Dermis microvascular lymphatic vessel endothelial cell (primary cell): ENCODE measurements at places on chromosomes 5 and 9.

DNA sequence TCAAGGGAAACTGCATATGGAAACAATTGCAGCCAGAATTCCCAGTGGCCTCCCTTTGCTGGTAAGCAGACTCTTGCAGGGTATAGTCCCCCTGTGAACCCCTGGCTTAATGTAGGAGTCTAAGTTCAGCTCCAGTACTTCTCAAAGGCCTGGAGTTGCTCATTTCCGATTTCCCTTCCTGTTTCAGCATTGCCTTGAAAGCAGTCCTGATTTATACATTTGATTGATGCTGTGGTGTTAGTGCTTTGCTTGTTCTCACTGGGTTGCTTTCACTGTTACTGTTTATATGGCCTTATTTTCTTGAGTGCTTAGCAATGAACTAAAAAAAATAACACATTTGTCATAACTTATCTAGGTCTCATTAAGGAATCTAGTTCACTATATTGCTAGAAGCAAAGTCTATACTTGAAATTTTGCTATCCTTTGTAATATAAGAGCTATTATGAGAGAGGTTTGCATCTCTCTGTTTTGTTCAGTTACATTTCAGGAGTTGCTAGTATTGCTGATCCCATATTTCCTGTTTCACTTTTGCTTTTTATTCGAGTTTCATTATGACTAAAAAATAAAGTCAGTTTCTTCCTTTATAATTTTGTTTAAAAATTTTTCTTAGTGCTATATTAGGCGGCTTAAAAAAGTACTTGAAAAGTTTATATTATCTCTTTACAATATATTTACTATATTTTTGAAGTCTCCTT lies 122.4 kb upstream of the NMUR2 start:
- no peak for DNase-seq

- no peak for DNase-seq
Measured at GRCh38 chr5:163790497-163790896, 285.1 kb downstream of the MAT2B start.

DNA sequence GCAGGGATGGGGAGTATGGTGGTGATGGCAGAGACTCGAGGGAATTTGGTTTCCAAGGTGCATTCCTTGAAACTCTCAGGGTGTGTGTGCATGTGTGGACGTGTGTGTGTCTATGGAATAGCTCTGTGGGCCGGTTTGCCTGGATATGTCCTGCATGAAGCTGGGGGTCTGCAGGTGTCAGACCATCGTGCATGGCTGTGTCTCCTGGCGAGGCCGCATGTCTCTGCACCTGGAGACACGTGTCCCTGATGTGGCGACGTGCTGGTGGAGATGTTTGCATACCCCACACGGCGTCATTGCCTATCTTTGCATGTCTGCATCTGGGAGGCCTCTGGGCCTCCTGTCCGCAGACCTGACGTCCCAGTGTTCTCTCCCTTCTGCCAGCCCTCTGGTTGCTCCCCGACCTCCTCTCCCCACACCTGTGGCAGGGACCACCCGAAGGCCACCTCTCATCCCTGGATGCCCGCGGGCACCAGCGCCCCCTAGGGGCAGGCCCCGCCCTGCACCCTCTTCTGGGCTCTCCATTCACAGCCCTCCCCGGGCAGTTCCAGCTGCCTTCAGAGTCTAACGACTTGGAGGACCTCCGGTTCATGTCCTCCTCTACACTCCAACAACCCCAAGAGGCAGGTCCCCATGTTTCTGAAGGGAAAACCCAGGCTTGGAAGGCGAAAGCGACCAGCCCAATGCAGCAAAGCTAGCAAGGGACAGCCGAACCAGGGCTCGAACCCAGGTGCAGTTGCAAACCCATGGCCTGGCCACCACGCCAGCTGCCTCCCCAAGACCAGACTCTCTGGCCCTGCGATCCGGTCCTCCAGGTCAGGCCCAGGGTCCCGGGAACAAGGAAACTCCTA lies 88.6 kb downstream of the LMX1B start:
- no peak for DNase-seq

DNA sequence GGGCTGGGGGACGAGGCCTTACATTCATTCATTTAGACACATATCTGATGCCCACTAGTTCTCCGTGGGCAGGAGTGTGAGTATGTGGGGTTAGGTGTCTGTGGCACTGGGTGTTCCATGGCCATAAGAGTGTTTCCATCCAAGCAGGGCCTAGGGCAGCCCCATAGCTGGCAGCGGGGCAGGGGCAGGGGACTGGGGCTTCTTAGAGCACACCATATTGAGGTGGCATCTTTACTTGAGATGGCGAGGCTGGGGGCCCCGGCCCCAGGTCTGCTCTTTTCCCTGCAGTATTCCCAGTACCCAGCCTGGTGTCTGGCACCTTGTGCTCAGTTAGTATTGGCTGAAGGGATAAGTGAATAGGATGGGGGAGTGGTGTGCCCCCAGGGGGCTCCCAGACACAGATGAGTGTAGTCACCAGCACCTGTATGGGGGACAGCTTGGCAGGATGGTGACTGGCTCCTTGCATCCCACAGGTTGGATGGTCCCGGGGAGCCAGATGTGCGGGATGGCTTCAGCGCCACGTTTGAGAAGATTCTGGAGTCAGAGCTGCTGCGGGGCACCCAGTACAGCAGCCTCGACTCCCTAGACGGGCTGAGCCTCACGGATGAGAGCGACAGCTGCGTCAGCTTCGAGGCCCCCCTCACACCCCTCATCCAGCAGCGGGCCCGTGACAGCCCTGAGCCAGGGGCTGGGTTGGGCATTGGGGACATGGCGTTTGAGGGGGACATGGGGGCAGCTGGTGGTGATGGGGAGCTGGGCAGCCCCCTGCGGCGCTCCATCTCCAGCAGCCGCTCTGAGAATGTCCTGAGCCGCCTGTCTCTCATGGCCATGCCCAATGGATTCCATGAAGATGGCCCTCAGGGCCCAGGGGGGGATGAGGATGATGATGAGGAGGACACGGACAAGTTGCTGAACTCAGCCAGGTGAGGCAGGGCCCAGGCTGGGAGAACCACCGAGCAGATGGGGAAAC lies 17.5 kb downstream of the PSD2 start:
- DNase-seq, result no peak

DNA sequence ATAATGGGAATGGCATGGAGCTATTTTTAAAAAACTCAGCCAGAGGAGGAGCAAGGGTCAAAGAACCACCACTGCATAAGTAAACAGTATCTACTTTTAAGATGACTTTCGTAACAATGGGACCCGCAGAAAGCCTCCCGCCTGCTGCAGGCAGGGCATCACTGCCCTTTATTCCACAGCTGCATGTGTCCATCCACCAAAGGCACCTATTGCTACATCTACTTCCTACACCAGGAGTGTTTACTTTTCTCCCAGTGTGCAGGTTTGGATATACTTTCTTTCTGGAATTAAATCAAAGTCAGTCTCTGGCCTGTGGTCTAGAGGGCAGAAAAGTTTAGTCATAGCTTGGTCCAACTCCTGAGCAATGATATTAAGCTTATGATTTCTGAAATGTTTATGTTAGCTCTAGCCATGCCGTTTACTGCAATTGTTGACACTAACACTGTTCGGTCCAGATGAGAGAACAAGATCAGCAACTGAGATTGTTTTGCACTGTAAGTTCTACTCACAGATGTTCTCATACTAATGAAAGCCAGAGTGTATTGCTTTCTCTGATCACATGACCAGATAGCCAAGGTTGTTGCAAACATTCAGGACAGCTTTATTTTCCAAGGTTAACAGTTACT lies 391.5 kb downstream of the FGF10 start:
- DNase-seq, result no peak

- no peak for DNase-seq
Measured at GRCh38 chr9:108913391-108913790, 20.5 kb downstream of the ELP1 start.

- DNase-seq, result no peak
Measured at GRCh38 chr9:15785584-15785983, 232.7 kb downstream of the CCDC171 start.

- no peak for DNase-seq
Measured at GRCh38 chr9:78985084-78985738, 586.6 kb upstream of the TLE4 start.

DNA sequence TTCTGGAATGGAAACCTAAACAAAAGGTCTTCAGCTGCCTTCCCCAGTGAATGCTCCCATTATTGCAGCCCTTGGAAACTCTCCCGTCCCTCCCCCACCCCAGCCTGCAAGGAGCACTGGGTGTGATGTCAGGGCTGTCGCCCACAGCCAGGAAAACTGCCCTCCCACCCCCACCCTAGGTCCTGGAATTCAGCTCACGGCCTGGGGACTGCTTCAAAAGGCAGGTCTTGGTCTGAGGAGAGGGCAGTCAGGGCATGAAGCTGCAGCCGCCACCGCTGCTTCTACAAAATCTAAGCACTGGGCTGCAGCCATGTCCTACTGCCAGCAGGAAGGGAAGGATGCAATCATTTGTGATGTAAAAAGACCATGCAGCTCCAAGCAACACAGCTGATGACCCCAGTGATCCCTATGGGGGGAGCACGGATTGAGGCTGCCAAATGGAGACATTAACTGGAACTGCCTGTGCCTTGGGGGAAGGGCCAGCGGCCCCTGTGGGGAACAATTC lies 11.4 kb downstream of the GRHPR start:
- DNase-seq, result no peak

DNA sequence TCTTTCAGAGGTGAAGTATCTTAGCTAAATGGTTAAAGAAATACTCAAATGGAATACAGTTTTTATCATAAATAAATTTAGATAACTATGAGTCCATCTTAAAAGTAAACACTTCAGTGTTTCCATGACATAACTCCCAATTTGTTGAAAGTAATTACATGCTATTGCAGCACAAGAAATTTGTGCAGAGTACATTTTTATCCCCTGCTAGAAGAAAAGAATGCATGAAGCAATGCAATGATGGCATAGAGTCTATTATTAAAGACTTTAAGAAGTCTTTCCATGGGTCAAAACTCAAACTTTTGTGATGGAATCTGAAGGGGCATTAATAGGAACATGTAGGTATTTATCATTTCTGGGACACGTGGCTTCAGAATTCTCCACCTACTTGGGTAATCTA lies 106.6 kb upstream of the DPYSL3 start:
- no peak for DNase-seq

GRCh38 chr5:74401946-74402320 lies 238.6 kb downstream of the ENC1 start:
- DNase-seq, result no peak

- no peak for DNase-seq
Measured at GRCh38 chr5:57299986-57300385, 126.1 kb downstream of the GPBP1 start.

GRCh38 chr9:1173993-1174392 lies 123.8 kb downstream of the DMRT2 start:
- DNase-seq, result no peak

- no peak for DNase-seq
Measured at GRCh38 chr5:132136906-132137305, 63.3 kb downstream of the CSF2 start.

DNA sequence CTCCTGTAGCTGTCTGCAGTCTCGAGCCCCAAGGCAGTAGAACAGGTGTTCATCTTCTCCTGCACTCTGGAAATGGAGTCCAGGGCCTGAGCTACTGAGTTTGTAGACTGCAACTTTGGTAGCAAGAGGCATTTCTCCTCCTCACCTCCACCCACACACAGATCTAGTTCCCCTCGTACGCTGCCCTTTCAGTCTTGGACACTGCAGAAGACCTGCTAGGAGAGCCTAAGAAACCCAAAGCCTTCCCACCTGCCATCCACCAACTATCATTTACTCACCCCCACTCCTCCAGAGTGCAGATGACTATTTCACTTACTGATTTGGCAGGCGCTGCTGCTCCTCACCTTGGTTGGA lies 59.0 kb downstream of the KCNIP1 start:
- DNase-seq, result no peak

- DNase-seq, result no peak
Measured at GRCh38 chr5:9441610-9442009, 104.3 kb downstream of the SEMA5A start.

GRCh38 chr9:86754581-86755560 lies 192.4 kb downstream of the GAS1 start:
- DNase-seq, result no peak

DNA sequence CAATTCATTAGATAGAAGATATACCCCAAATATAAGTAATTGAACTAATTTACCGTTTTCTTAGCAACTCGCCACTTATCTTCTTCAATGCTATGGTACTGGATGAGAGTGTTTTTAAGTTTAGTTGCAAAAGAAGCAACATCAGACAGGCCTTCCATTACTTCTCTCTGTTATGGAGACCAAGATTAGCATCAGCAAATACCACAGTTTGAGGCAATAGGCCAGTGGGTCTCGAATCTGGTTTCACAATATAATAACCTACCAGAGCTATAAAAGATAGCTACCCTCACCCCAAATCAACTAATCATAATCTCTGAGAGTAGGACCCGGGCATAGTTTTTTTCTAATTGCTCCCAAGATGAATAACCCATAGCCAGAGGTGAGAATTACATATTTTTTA lies 5.1 kb downstream of the STARD4 start:
- DNase-seq, result no peak

GRCh38 chr5:178382754-178383164 lies 150.2 kb upstream of the PHYKPL start:
- DNase-seq, result no peak

DNA sequence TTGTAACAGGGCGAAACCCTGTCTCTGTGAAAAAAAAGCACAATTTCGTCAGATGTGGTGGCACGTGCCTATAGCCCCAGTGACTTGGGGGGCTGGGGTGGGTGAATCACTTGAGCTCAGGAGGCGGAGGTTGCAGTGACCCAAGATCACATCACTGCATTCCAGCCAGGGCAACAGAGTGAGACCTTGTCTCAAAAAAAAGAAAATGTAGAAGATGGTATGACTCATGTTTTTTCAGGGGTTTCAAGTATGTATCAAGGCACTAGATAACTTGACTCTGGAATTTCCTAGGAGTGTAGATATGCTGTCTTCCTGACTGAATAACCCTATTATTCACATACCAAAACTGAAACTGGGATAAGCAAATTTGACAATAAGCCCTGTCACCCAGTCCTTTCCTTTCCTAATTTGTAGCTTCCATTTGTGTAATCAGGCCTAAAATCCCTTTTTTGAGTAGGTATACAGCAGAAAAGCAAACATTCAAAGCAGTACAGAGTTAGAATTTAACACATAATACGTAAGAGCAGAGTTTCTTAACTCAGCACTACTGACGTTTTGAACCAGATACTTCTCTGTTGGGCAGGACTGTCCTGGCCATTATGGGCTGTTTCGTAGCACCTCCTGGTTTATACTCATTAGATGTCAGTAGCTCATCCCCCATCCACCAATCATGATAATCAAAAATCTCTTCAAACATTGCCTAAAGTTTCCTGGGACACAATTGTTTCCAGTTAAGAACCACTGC lies 17.3 kb upstream of the ANKRD18B start:
- DNase-seq, result peak; percentile 92

GRCh38 chr5:125036494-125036893 lies 290.1 kb upstream of the ZNF608 start:
- no peak for DNase-seq

DNA sequence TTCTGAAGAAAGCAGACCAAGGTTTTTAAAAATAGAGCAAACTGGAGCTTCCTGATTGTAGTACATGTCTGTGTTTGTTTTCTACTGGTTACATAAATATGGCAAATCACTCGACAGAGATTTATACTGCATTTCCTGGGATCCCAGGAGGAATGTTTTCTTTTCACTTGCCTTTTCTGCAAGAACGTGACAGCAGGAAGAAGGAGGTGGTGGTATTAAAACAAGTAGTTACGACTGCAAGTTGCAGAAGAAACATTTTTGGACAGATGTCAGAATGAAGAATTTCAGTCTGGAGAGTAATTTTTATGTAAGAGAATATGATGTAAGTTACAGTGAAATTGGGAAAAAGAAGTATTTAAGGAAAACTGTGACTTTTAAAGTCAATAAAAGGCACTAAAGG lies 253.7 kb upstream of the NFIL3 start:
- no peak for DNase-seq

GRCh38 chr5:14038341-14038959 lies 94.0 kb upstream of the DNAH5 start:
- DNase-seq, result no peak
